Activated T-cell treated with anti-CD3 and anti-CD28 coated beads for 48 hours (primary cell): ENCODE measurements at places on chromosomes 6 and 20.

DNA sequence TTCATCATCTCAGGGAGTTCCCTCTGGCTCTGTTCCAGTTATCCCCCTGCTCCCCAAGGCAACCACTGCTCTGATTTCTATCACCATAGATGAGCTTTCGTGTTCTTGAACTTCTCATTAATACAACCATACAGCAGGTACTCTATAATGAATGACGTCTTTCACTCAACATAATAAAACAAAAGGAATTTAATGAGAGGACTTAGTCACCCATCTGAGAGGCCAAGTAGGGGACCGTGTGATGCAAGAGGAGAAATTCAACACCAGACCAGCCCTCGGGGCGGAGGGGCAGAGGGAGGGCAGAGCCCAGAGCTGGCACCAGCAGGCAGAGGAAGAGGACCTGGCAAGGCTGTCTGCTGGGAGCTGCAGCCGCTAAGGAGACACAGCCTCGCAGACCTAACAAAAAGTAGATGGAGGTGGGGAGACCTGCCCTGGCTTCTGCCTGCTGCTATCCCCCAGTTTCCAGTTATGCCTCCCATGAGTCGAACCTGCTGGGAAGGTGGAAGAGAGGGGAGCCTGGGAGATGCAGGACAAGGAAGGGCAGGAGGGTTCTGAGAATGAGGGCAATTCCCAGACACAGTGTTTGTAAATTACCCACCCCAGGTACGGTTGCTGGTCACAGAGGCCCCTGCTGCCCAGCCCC is 13.8 kb downstream of the CCN5 start:
- DNase-seq = no peak

DNA sequence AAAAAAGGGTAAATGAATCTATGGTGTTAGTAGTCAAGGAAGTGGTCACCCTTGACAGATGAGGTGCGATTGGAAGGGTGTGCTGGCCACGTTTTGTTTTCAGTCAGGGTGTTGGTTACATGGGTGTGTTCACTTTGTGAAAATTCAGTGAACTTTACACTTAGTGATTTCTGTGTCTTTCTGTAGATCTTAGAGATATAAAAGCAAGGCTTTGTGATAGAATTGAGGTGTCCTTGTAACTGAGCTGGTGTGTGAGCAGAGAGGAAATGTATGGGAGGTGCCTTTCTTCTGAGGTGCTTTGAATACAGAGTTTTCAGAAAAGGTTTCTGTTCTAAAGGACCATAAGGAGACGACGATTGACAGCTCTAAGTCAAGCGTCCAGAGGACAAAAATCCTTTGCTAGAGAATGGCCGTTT is 90.5 kb downstream of the SAMD3 start:
- peak; percentile 39 for DNase-seq

DNA sequence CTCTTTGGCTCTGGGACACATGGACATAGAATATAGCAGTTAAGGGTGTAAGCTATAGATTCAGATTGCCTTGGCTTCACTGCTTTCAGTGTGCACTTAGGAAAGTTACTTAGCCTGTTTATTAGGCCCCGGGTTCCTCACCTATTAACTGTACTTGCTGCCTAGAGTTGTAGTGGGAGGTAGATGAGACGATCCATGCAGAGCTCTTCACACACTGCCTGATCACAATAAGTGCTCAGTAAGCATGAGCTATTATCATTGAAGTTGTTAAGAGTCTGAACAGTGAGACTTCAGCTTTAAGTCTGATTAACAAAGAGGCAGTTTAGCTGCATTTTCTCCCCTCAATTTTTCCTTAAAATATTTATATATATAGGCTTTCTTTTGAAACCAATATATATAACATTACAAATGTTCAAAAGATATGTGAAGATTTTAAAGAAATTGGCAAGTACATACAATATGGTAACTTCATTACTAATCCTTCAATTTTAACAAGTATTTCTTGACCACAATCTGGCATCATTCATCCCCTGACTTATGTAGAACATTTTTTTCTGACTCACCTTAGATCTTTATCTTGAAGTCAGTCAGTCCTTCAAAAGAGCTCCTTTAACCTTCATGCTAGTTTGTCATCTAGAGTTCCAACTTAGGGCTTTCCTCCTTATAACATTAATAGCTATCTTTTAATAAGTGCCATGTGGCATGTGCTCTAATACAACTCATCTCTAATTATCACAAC is 20.5 kb upstream of the SUPT3H start:
- no peak for DNase-seq

GRCh38 chr20:61748376-61748775 is 317.3 kb downstream of the TAF4 start:
- DNase-seq = no peak

GRCh38 chr20:33120934-33121333 is 41.5 kb downstream of the BPIFB4 start:
- no peak for DNase-seq

GRCh38 chr6:33140556-33140955 is 51.7 kb downstream of the COL11A2 start:
- DNase-seq = no peak

GRCh38 chr6:149924206-149924932 is 1.4 kb upstream of the RAET1G start:
- no peak for DNase-seq

DNA sequence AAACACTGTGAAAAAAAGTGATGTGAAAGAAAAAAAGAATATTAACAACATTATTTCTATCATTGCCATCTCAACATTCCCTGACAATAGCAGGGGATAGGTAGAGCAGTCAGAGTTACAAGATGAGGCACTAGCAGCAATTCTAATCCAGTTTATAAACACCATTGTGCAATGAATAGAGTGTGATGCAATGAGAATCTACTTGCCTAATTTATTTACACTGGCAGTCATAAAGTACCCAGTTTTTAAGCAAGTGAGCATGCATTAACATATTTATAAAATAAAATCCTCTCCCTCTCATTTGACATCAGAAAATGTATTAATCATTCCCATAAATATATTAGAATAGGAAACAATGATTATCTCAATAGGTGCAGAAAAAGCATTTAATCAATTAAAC is 2.5 kb upstream of the MANEA start:
- no peak for DNase-seq

- DNase-seq = peak; percentile 7
Observed at GRCh38 chr6:106799031-106799894, 169.9 kb downstream of the QRSL1 start.

- DNase-seq = peak; percentile 58
Observed at GRCh38 chr6:52576392-52577021, 353 bp downstream of the TRAM2 start.

- DNase-seq = no peak
Observed at GRCh38 chr6:129871221-129871620, 10.1 kb upstream of the TMEM244 start.

DNA sequence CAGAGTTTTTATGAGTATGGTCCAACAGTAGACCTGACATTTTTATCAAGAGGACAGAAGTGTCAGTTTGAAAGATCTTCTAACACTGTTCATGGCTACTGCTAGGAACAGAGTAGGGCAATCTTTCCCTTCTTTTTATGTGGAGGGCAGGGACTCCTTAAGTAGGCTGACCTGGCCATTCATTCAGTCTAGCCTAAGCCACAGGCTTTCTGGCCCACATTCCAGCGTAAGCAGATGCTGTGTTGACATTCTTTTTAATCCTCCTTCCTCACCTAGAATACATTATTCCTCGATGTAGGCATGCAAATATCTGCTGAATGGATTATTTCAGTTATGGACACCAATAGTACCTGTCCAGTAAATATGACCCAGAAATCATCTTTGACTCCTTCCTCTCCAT is 188.3 kb downstream of the ATXN1 start:
- DNase-seq = no peak

GRCh38 chr6:44446626-44447300 is 59.3 kb downstream of the CDC5L start:
- DNase-seq = no peak

GRCh38 chr20:22070610-22071058 is 365.2 kb downstream of the PAX1 start:
- DNase-seq = no peak

DNA sequence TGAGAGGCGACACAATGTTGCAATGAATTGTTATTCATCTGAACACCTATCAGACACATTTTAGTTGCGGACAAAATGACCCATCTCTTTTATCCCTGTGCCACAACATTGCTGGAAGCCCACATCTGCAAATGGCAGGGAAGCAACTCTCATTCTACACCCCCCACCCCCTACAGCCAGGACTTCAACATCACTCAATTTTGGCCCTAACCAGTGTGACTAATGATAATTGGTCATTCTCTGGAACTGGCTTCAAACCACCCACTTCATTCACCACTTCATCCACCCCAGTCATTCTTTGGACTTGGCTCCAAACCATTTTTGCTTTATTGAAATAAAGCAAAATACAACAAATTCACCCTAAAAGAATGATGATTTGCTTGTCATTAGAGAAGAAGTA is 1.5 kb downstream of the GCM2 start:
- DNase-seq = no peak

- DNase-seq = no peak
Observed at GRCh38 chr6:62042429-62042828, 243.6 kb downstream of the KHDRBS2 start.

GRCh38 chr20:17822540-17823408 is 123.0 kb downstream of the BANF2 start:
- DNase-seq = no peak

DNA sequence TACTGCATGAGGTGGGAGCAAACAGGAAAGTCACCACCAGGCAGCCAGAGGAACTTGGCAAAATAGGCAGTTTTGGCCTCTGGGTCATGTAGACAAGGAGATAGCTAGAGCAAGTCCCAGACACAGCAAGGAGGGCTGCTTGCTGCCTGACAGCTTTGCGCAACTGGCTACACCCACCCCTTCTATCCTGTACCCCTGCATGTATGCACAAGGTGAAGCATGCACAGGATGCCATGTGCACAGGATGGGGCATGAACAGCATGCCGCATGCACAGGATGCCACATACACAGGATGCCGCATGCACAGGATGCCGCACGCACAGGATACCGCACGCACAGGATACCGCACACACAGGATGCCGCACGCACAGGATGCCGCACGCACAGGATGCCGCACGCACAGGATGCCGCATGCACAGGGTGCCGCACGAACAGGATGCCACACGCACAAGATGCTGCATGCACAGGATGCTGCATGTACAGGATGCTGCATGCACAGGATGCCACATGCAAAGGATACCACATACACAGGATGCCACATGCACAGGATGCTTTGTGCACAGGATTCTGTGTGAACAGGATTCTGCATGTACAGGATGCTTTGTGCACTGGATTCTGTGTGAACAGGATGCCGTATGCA is 104.9 kb upstream of the IYD start:
- DNase-seq = no peak

GRCh38 chr6:31765910-31766794 is 3.7 kb downstream of the SAPCD1 start:
- DNase-seq = no peak

- DNase-seq = no peak
Observed at GRCh38 chr6:6747371-6747770, 158.9 kb downstream of the LY86 start.

- DNase-seq = no peak
Observed at GRCh38 chr6:43907312-43907711, 137.3 kb downstream of the VEGFA start.

DNA sequence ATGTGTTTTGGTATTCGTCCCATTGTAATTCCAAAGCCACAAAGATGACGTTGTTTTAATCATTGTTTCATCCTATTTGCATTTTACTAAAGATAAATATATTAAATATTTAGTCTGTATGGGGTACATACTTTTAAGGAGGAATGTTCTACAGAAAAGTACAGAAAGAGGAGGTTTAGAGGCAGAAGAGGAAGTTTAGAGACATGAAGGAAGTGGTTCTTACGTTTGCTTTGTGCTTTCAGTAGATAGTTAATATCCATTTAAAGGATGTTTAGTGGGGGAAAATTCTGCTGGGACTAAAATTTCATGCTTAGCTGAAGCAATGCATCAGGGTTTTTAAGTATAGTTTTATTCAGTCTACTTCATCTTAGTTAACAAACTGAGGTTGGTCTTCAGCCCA is 116.6 kb downstream of the CRYBG1 start:
- no peak for DNase-seq

DNA sequence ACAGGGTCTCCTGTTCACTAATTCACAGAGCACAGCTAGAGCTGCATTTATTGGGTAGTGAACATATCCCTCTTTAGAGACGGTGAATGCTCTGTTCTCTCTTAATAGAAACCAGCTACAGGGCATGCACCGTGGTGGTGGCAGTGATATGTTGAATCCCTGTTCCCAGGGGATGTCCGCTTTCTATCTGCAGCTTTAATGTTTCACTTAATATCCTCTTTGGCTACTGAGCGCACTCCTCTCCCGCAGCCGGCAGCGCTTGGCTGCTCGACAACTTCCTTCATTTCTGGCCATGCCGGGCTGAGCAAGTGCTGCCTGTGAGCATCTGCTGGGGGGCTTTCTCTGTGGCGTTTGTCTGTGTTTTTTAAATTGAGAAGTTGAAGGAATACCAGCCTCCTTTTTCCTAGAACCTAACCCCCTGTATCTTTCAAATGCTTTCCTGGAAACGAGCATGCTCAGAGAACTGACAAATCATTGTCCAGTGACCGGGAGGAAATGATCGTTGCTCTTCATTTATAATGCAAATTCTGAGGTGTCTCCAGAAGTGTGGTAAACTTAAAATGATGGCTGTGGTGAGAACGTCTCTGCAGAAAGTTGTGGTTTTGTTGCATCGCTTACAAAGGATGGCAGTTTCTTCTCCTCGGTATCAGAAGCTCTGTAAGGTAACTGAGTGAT is 297.9 kb downstream of the UTRN start:
- peak; percentile 12 for DNase-seq
